Activated CD4-positive, alpha-beta T cell treated with anti-CD3 and anti-CD28 coated beads, Interleukin-2, amount 50 U/mL, for 24 hours (primary cell): ENCODE measurements at places on chromosomes 2 and 18.

- DNase-seq: no peak
Observed at GRCh38 chr2:237927986-237928385, 38.8 kb upstream of the UBE2F start.

DNA sequence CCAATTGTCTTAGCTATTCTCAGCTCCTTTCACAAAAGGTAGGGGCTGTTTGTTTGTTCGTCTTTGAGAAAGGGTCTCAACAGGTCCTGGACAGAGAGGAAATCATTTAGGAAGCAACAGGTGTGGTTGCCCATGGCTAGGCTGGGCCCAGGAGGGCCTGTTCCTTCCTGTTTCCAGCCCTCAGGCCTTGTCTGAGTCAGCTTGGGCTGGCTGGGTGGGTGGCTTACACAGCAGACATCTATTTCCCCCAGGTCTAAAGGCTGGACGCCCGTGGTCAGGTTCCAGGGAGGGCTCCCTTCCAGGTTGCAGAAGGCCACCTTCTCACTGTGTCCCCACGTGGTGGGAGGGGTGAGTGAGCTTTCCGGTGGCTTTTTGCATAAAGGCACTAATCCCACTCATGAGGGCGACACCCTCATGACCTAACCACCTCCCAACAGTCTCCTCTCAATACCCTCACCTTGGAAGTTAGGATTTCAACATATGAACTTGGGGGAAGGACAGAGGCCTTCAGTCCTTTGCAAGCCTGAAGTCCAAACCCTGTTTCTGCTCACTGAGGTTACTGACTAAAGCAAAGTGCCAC is 45.5 kb downstream of the ARHGEF4 start:
- no peak for DNase-seq

GRCh38 chr2:11102956-11103860 is 52.1 kb upstream of the SLC66A3 start:
- no peak for DNase-seq

DNA sequence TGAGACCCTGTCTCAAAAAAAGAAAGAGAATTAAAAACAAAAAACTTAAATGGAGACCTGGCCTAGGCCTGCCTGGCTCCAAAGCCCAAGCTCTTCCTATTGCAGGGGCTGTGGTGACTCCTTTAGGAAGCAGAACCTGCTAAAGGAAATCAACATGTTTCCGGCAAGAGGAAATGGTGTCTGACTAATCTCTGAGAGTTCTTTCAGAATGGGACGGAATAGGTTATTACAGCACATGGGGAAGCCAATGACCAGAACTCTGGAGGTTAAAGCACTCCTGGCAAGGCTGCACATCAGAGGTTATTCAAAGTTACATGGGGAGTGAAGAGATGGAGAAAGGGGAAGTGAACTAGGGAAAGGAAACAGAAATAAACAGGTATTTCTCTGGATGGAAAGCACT is 21.4 kb downstream of the KIF3C start:
- no peak for DNase-seq

GRCh38 chr2:174678395-174678794 is 80.8 kb upstream of the WIPF1 start:
- no peak for DNase-seq

DNA sequence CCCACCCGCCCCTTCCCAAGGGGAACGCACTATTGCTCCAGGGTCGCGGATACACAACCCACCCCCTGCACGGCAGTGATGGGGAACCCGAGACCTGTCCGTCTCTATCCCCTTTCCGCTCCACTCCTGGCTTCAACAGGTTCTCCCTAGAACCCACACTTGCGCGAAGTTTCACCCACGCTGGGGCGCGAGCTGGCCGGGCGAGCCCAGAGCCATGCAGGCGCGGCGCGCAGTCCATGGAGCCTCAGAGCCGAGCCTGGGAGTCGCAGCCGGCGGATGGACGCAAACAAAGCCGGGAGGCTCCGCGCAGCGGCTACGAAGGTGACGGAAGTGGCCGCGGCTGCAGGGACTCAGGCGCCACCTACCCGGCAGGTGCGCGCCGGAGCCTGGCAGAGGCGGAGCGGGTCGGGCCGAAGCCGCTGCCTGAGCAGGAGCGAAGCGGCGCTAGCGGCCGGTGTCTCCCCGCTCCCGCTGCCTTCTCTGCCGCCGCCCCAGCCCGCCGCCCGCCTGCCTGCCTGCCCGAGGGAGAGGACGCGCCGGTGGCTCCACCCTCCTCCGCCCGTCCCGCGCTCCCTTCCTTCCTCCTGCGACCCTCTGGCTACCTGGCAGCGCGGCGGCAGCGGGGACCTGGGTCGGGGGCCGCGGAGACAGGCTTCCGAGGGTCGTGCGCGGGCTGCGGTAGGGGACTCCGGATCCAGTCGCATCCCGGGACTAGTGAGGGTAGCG is 14.0 kb downstream of the ALPG start:
- no peak for DNase-seq

GRCh38 chr2:240911641-240912265 is 5.6 kb downstream of the CROCC2 start:
- no peak for DNase-seq

GRCh38 chr2:108612514-108613183 is 78.4 kb downstream of the LIMS1 start:
- DNase-seq: peak; percentile 32

DNA sequence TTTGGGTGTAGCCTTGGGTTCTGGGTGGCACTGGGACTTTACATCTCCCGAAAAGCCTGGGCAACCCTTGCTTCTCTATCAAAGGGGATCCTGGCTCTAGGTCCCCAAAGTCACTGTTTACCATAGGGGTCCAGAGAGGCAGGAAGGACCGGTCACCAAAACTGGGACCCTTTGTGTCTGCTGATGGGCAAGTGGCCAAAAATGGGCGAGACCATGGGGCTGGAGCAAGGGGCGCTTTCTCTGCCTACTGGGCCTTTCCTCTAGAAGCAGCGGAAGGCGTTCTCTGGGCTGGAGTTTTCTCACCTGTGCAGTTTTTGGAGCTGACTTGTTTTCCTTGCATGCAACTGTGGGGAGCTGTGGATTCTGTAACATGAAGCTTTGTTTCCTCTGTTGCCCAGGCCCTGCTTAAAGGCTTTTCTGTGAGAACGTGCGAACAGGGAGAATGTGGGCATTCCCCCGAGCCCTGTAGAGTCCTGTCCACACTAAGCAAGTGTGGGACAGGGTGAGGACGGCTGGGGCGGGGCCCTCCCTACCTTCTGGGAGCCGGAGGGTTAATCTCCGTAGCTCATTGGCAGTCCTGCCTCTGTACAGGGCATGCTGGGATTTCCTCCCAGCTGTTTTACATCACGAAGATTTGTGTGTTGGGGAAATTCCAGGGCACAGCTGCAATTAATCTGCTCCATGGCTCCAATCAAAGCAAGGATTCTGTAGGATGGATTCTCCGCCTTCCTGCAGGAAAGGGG is 50.2 kb downstream of the TGOLN2 start:
- no peak for DNase-seq

- DNase-seq: no peak
Observed at GRCh38 chr18:48409591-48410094, 460 bp upstream of the ZBTB7C start.

DNA sequence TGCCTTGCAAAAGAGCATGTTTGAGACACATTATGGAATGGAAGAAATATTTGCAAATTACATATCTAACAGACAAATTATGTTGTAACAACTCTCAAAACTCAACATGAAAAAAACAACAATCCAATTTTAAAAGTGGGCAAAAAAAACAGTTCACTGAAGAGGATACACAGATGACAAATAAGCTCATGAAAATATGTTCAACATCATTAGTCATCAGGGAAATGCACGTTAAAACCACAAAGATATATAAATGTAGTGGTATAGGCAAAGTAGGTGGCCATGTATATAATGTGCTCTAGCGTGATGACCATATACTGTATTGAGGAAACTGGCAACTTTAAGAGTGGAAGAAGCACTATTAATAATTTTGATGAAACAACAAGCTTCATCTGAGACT is 220.1 kb downstream of the IRS1 start:
- no peak for DNase-seq

- DNase-seq: no peak
Observed at GRCh38 chr2:40103590-40103989, 324.5 kb upstream of the THUMPD2 start.

GRCh38 chr2:229922449-229923386 is at the start of gene FBXO36:
TSS of gene FBXO36 (plus strand) at chr2:229922503. CDS start at chr2:229922514, 11 bp downstream.
- peak; percentile 84 for DNase-seq

- DNase-seq: no peak
Observed at GRCh38 chr2:202818321-202818720, 53.2 kb downstream of the ICA1L start.

DNA sequence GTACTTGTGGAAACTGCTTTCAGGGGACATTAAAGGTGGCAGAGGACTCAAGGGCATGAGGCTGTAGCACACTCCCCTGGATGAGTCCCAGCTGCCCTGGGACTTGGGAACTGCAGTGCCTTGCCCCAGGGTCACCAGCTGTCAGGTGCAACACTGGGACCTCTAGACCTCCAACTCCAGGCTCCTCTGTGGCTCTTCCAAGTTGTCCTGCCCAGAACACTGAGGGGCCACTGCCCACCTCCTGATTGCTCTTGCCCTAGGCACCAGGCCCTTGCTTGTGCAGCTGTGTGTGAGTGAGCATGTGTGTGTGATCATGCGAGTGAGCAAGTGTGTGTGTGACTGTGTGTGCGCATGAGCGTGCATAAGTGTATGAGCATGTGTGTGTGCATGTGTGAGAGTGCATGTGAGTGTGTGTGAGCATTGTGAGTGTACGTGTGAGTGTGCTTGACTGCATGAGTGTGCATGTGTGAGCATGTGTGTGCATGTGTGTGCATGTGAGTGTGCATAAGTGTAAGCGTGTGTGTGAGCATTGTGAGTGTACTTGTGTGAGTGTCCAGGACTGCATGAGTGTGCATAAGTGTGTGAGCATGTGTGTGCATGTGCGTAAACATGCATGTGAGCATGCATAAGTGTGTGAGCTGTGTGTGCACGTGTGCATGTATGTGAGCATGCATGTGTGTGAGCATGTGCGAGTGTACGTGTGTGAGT is 301.5 kb downstream of the NDUFA10 start:
- no peak for DNase-seq

GRCh38 chr2:152166633-152167032 is 8.9 kb downstream of the STAM2 start:
- no peak for DNase-seq

GRCh38 chr18:13175754-13176210 is 42.8 kb upstream of the LDLRAD4 start:
- no peak for DNase-seq

- DNase-seq: peak; percentile 65
Observed at GRCh38 chr2:159118115-159118858, 149.8 kb downstream of the TANC1 start.

DNA sequence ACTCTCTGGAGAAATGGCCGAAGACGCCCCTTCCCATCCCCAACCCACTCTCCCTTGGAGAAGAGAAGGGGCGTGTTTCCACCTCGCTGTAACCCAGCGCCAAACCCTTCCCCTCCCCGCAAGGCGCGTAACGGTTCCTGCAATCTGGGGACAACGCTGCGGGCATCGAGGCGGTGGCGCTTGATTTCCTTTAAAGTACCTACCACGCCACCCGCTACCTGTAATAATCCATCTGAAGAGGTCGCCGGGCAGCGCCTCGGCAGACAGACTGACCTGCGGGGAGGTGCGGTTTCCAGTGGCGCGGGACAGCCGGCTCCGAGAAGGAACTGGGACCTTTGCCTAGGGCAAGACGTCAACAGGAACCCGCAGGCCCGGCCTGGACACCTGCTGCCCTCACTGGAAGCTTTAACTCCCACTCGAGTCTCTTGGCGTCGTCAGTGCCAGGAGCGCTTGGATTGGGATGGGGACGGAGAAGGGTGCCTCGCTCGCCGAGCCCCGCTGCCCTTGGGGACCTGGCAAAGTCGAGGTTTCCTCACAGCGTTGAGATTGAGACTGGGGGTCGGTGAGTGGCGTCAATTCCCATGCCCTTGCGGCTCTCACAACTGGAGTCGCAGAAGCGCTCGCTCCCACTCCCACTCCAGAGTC is at the start of gene CYP1B1:
TSS of gene CYP1B1 (minus strand) at position 645 of the 645 bp plus-strand sequence. CDS start 763 bp downstream, outside the sequence.
- no peak for DNase-seq

- no peak for DNase-seq
Observed at GRCh38 chr2:7061921-7062320, 144.7 kb downstream of the RNF144A start.

DNA sequence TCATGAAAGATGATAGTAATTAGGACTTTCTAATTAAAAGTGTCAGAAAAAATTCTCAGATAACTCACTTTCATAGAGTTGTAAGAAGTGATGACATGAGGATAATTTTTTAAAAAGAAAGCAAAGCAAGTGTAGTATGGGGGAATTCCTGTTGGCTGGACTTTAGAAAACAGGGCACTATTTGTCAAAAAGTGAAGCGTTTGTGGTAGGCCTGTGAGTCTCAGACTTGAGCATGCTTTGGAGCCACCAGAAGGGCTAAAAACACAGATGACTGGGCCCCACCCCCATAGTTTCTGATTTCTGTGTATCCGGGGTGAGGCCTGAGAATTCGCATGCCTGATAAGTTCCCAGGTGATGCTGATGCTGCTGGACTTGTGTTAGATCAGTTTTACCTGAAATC is 222.6 kb upstream of the LRRTM1 start:
- DNase-seq: no peak

DNA sequence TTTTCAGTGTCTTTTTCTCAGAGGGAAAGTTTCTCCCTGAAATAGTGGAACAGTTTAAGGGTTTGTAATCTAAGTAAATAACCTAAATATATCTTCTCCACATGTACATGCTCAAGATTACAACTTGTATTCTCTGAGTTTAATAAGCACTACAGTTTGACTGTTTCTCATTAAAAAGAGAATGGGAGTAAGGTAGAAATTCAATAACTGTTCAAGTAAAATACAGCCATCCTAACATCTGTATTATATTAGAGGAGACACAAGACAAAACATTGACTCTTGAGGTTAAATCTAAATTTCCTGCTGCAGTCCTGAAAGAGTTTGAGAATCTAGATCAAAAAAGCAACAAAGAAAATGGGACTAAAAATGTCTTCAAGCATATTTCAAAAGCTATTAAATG is 73.0 kb upstream of the ZNF397 start:
- DNase-seq: no peak

DNA sequence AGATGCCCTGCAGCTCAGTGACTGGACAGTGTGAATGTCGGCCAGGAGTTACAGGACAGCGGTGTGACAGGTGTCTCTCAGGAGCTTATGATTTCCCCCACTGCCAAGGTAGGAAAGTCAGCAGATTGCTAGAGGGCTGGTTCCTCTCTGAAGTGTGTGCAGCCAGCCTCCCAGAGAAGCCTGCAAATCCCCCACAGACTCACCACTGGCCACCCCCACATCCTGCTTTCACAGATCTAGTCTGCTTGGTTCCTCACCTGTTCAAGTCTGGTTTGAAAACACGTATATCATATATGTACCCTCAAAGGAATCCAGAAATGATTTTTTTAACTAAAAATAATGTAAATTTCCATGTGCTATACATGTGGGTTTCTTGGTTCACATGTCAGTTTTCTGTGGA is 121.1 kb downstream of the LAMA3 start:
- no peak for DNase-seq

DNA sequence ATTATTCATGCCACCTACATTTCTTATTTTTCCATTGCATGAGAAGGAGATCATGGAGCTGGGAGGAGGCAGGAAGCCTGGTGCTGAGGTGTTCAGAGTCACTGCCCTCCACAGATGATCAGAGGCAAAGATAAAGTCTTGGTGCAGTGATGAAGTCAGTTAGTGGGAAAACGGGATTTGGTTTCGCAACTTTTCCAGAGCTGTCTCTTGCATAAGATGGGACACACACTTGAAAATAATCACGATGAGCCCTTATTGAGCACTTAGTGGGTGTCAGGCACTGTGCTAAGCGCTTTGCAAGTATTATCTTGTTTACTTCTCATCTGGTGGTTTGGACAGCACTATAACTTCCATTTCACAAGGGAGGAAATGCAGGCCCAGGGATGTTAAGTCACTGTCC is 222.1 kb upstream of the SMAD2 start:
- DNase-seq: no peak
